ENCODE measurements at places on chromosomes 11 and 22.

DNA sequence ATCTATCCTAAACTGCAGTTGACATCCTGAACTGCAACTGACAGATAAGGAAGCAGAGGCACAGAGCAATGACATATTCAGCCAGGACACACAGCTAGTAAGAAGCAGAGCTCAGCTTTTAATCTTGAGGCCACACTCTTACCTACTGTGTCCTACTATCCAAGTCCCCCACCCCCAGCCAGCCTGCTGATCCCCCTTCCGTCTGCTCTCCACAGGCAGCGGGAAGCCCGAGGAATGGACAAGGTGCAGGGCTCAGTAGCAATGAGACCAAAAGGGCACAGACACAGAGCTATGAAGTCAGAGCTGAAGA lies 4.3 kb downstream of the POLR3H start:
- no peak for DNase-seq

GRCh38 chr11:111135101-111135500 lies 110.4 kb upstream of the POU2AF2 start:
- no peak for DNase-seq

DNA sequence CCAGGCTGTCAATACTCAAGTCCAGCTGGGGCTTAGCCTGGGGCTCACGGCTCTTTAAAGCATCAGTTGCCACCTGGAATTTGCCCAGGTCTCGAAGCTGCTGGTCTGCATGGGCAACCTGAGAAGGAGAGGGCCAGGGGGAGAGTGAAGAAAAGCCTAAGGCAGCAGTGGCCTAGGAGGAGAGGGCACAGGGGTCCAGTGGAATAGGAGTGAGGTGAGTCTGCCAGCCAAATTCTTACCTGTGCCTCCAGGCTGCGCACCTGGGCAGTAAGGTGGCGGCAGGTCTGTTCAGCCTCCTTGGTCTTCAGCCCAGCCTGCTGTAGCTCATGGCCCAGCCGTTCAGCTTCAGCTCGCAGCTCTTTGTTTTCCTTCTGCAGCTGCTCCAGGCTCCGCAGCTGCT lies 10.0 kb downstream of the IL18BP start:
- DNase-seq, result no peak

GRCh38 chr11:18365741-18366140 lies 28.6 kb upstream of the LDHA start:
- no peak for DNase-seq

- no peak for DNase-seq
Observed at GRCh38 chr11:42974510-42975179, 337.2 kb upstream of the API5 start.

- no peak for DNase-seq
Observed at GRCh38 chr11:6717426-6717825, 34.3 kb upstream of the MRPL17 start.

GRCh38 chr22:18109410-18110193 lies 1.0 kb upstream of the TUBA8 start:
- DNase-seq, result no peak

GRCh38 chr11:898540-899190 lies 11.9 kb downstream of the CHID1 start:
- DNase-seq, result no peak

GRCh38 chr11:45178890-45179671 lies 32.6 kb downstream of the PRDM11 start:
- no peak for DNase-seq

- no peak for DNase-seq
Observed at GRCh38 chr11:19087658-19088057, 27.1 kb upstream of the MRGPRX2 start.

GRCh38 chr11:90476442-90477007 lies 253.7 kb upstream of the CHORDC1 start:
- DNase-seq, result no peak

Data from GM10248 (cell line).